Left ventricle myocardium superior (tissue), 1 donor: ENCODE measurements at places on chromosomes 2 and 18.
A peak's percentile ranks its signal among the peaks of the same experiment; 100 is the strongest.

DNA sequence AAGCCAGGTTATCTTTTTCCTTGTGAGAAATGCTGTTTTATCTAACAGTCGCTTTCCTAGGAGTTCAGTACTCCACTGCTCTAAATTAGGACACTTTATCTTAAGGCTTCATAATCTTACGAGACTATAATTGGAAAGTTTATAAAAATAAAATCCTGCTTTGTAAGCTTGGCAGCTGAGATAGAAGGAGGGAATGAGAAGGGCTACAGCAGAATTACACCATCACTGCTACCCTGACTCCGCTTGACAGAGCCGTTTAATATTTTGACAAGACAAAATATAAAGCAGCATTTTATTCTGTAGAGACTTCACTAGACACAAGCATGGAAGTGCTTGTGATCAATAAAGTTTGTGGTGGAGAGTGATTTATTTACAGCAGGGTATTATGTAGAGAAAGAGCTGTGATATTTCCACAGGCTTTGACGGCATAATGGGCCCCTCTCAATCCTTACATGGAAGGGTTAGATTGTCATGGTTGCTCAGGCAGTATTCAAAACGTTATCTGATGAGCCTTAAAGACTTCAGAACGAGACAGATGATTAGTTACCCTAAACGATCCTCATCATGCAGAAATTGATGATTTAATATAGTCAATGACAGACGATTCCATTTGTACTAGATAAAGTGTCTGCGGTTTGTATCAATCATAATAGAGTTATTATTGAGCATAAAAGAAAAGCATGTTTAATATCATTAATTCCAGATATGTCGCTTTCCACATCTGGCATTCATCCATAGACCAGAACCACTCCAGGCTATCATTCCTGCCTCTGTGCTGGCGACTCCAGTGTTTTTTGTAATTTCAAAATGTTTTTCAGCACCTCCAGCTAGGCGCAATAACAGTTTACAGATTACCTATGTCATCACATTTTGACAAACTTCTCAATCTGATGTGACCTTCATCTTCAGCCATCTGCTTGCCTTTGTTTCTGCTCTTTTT, 242.2 kb downstream of the FIGN start:
- DNase-seq: no peak

GRCh38 chr2:30436859-30437435, 10.1 kb upstream of the LCLAT1 start:
- DNase-seq: peak; percentile 27

DNA sequence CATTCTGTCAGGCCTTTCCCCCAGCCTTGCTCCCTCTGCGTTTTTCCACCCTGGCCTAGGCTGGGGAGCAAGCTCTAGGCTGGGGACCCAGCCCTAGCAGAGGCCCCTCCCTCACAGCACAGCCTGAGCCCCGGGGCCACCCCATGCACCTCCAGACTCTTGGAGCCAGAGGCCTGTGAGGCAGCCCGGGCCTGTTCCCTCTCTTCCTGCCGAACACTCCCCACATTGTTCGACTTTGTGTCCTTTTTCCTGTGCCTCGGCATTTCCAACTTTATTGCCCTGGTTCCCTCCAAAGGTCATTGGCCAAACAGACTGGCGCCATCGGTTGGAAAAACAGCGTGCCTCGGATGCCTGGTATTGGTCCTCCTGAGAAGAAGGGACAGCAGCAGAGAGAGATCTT, 79.7 kb downstream of the HS1BP3 start:
- no peak for DNase-seq

GRCh38 chr18:62777814-62778213, 62.5 kb downstream of the PHLPP1 start:
- DNase-seq: no peak

DNA sequence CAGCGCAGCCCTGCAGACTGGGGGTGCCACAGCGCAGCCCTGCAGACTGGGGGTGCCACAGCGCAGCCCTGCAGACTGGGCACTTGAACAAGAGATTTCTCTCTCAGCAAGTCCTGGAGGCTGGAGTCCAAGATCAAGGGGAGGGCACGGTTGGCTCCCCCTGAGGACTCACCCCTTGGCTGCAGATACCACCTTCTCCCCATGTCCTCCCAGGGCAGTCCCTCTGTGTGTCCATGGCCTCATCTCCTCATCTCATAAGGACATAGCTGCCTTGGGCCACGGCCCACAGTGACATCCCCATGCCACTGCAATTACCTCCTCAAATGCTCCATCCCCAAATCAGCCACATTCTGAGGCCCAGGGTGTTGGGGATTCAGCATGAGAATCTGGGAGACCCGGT, 98.2 kb downstream of the TPO start:
- DNase-seq: no peak

- DNase-seq: no peak
Observed at GRCh38 chr2:30492619-30493018, 45.6 kb downstream of the LCLAT1 start.

DNA sequence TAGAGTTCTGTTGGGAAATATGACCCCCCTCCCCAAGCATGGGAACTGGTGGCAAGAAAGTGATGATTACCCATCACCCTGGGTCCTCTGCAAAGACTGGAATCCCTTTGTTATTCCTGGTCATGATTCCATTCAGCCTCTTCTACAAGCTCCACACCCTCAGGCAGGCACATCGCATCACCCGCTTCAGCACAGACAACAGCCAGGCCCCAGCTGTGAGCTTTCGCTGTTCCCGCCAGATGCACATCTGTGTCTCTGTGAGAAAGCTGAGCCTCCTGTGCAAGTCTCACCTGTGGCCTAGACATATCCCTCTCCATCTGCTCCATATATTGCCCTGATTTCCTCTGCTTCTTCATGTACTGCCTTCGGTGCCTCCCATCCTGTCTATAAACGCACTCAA, 368.0 kb upstream of the RAB6C start:
- no peak for DNase-seq

DNA sequence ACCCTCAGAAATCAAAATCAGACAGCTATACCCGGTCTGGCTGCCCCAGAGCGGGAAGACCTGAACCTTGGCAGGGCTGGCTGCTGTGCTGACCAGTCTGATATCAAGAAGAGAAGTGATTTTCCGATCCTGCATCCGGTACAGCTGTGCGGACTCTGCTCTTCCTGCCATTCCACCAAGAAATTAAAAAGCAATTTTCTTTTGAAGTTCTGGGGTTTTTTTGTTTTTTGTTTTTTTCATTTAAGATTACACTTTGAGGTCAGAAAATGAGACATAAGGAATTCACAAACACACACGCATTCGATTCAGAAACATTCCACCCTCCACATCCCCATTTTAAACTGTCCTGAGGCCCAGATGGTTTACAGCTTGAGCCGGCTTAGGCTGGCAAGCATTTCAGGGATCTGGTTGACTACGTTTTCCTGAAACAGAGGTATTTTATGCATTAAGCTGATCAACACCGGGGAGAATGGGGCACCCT, 156.5 kb downstream of the COL6A3 start:
- peak; percentile 44 for DNase-seq

DNA sequence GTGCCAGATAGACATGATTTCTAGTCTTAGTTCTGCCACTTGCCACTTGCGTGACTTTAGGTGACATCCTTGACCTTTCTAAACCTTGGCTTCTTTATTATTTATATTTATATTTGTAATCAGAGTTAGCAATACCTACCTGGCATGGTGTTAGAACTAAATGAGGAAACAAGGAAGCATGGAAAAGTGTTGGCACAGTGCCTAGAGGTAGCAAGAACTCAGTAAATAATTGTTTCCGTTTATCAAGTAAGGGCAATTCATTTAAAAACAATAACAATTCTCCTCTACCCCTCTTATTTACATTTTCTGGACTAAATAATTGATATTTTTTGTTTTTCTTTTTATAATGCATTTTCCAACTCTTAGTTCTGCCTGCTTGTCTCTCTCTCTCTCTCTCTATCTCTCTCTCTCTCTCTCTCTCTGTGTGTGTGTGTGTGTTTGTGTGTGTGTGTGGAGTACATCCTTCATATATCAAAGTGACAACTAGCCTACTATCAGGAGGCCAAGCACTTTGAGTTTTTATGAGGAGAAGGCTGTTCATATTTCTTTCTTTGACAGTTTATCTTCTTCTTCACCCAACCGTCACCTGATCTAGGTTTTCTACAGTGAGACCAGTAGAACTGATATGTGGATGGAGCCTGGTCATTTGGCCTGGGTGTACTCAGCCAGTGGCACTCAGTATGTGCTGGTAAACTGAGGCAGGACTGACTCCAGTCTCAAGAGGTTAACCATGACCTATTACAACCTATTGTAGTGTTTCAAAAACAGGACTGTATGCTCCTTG, 134.5 kb downstream of the LRRTM1 start:
- DNase-seq: no peak

DNA sequence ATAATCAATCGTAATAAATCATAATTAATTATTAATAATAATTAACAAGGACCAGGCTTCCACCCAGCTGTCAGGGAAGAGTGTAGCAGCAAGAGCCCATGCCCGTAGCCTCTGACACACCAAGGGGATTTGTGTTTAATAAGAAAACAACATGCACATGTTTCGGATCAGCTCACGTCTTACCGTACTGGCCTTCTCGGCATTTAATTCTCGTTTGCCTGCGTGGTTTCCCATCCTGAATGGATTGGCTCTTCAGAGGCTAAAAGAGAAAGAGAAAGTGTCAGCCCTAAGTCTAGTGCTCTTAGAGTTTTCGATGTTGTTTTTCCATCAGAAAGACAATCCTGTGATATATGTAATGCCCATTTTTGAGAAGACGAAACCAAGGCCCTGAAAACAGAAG, 27.6 kb downstream of the MBP start:
- DNase-seq: no peak

DNA sequence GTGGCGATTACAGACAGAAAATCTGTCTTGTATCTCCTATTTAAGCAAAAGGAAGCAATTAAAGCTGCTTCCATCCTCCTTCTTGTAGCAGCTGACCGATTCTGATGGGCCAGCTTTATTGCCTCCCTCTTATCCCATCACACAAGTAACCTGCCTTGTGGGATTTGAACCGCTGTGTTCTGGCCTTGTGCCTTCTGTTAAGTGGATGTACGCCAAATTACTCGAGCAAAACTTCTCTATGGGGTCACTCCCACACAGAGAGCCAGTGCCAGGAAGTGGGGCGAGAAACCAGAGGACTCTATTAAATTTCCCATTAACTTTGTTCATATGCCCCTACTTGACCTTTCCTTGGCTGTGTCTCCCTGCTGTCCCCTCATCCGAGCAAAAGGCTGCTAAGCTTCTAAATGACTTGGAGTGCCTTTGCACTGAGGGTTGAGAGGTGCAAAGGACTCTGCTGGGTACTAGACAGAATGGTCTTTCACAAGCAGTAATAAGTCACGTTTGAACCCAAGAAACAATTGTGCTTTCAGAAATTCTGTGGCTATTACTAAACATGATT, 672.5 kb downstream of the MBD2 start:
- DNase-seq: peak; percentile 45

GRCh38 chr2:213763354-213763753, 479.1 kb downstream of the SPAG16 start:
- no peak for DNase-seq

GRCh38 chr2:36727550-36727949, 31.0 kb downstream of the VIT start:
- no peak for DNase-seq

- no peak for DNase-seq
Observed at GRCh38 chr2:119416299-119416923, 15.2 kb upstream of the TMEM37 start.

DNA sequence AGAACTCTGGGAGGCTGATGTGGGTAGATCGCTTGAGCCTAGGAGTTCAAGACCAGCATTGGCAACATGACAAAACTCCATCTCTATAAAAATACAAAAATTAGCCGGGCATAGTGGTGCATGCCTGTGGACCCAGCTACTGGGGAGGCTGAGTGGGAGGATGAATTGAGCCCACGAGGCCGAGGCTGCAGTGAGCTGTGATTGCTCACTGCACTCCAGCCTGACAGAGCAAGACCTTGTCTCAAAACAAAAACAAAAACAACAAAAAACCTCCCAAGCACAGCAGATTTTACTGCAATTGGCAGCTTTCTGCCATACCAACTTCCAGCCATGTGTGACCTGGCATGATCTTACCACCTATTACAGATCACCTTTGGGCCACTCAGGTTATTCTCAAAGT, 57.7 kb upstream of the LRPPRC start:
- DNase-seq: no peak

DNA sequence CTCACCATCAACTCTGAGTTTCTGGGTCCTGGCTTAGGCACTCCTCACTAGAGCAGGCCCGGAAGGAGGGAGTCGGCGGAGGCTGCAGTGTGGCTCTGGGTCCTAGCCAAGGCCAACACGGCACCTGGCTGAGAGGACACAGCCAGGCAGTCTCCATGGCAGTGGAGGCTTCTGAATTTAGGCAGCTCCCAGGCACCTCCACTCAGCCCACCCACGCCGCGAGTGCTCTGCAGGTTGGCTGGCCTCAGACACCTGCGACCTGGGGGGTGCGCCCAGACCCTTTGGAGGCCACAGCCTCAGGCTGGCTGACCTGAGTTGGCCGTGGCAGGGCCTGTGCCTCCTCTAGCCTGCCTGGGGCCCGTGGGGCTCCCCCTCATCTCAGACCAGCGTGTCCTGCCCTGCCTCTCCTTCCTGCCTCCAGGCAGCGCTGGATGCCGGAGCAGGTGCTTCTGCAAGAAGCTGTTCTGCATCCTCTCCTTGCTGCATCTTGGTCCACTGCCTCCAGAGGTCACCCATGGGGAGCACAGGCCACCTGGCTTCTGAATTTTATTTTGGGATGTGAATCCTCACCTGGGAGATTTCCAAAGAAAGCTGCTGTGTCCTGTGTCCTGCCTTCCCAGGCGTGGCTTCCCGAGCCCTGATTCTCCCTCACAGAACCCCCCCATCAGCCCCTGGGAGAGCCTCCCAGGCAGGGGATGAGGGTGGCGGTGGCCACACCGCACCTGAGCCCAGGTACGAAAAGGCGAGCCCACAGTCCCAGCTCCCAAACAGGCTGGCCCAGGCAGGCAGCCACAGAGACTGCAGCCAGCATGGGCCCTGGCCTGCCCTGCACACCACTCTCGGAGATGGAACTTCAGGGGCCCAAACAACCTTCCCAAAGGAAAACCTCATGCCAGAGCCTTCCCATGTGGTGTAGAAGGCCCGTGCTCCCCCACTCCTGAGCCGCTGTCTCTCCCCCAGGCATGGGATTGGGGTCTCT, 23.4 kb downstream of the AQP12A start:
- DNase-seq: peak; percentile 15

- no peak for DNase-seq
Observed at GRCh38 chr2:212015588-212015987, 523.0 kb downstream of the ERBB4 start.

GRCh38 chr18:6058941-6059340, 163.6 kb upstream of the TMEM200C start:
- DNase-seq: peak; percentile 72

GRCh38 chr2:49033394-49034185, 120.7 kb downstream of the FSHR start:
- no peak for DNase-seq

DNA sequence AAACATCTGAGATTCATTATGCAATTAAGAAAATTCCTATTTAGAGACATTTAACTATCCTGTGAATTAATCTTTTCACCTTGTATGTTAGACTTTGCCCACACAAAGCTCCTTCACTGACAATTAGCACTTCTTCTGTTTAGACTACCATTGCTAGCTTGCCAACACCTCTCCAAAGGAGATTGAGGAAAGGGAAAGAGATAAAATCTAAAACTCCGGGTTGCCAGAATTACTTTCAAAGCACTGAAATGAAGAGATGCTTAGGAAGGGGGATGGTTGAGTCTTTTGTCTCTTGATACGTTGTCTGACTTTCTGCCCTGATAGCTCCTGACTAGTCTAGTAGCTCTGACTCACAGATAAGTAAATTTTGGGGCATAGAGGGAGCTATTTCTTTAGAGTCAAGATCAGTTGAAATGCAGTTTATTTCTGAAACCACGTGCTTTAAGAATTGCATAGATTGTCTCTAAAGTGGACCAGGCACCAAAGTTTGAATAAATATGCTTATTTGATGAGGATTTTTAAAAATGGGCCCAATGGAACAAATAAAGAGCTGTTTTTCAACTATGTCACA, 74.1 kb upstream of the DSEL start:
- no peak for DNase-seq
